SJCRH30 (cell line): ENCODE measurements at places on chromosomes 3 and 15. TPM values are rescaled to one million over a fixed set of nuclear protein-coding genes. Genes with fewer than 3 reads are reported as not detected.

DNA sequence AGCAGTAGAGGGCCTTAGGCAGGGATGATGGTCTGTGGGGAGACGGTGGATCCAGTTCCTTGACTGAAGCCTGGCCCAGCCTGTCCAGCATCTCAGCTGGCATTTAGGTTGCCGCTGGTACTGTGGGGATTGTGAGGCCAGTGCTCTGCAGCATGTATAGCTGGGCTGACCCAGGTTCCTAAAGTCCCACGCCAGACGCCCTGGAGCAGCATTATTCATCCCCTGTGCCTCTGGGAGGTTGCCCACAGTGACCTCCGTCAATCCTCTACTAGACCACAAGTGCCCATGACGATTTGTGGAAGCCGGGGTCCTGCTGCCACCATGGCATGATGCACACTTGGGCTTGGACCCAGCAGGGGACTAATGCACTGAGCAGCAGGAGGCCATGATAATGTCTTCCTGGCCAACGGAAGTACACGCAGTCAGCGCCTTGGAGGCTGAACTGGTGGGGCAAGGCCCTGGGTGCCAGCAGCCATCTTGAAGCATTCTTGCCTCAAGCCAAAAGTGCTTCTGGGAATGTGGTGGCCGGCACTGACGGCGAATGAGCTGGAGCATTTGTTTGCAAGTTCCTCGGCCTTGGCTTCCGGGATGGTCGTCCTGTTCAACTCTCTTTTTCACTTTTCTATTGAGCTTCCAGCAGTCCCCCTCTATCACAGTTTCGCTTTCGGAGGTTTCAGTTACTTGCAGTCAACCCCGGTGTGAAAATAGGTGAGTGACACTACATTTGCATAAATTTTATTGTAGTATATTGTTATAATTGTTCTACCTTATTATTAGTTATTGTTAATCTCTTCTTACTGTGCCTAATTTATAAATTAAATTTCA is 949.4 kb downstream of the ROBO1 start:
- DNase-seq = no peak

DNA sequence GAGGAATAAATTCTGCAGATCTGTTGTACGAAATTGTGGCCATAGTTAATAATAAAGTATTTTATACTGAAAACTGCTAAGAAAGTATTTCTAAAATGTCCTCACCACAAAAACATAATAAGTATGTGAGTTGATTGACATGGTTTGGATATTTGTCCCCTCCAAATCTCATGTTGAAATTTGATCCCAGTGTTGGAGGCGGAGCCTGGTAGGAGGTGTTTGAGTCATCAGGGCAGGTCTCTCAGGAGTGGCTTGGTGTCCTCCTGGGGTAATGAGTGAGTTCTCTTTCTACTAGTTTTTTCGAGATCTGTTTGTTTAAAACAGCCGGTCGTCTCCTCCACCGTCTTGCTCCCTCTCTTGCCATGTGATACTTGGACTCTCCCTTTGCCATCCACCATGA is 424.1 kb upstream of the KCNMB2 start:
- peak; percentile 8 for DNase-seq

DNA sequence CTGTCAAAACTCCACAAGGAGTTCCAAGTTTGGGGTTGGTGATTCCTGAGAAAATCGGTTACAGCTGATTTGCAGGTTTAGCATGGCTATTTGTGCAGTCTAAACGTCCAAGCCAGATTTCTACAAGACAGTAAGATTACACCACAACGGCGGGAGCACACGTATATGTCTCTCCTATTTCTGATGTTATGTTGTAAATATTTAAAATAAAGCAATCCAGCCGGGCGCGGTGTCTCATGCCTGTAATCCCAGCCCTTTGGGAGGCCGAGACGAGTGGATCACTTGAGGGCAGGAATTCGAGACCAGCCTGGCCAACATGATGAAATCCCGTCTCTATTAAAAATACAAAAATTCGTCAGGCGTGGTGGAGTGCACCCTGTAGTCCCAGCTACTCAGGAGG is 106.8 kb upstream of the IGF1R start:
- DNase-seq = no peak

GRCh38 chr3:160779040-160779439 is 23.0 kb downstream of the PPM1L start:
- DNase-seq = no peak

The DNAJC13 gene
- 26.0 and 27.2 TPM in 2 replicates for total RNA-seq

The TGM5 gene
- not detected in 2 replicates for total RNA-seq
